ENCODE measurements at places on chromosomes 3 and 15.

- DNase-seq = no peak
Measured at GRCh38 chr3:38036286-38036685, 2.7 kb upstream of the DLEC1 start.

DNA sequence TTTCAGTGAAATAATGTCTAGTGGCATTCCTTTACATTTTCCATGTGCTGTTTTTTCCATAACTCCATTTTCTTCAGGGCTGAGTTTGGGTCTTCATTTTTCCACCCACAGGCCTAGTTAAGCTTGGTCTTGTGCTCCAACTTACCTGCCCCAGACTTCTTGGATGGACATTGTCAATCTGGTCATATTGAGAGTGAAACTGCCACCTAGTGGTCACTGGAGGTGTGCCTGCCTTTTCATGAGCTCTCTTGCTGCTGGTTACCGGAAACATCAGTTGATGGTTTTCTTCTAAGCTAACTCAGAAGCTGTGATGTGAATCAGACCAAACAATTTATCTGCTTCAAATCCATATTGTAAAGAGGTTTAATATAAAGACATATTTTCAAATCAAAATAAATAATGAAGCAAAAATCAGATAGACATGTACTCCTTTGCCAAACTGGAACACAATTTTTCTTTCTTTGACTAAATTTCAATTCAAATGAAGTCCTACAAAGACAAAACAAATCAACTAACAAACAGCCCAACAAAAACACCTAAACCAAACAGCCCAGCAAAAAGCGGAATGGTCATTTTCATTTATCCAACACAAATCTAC lies 135.1 kb upstream of the RASGRP1 start:
- no peak for DNase-seq

GRCh38 chr3:62562596-62562995 lies 189.2 kb upstream of the FEZF2 start:
- no peak for DNase-seq

- DNase-seq = no peak
Measured at GRCh38 chr3:188542196-188542595, 388.2 kb downstream of the LPP start.

DNA sequence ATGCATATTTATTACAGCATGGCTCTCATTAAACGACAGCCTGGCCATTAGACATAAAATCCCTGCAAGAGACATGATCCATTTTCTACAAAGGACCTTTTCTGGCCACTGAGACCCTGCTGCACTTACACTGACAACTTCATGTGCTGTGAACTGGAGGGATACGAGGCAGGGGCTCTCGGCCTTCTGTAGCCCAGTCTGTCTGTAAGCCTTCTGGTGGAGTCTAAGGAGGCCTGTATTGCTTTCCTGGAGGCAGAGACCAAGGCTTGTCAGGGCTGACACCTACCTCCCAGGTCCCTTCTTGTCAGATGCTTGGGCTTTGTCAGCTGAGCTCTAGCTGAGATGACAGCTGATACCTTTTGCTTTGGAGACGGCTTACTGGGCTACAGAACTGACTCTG lies 776.9 kb upstream of the ARPP21 start:
- no peak for DNase-seq

DNA sequence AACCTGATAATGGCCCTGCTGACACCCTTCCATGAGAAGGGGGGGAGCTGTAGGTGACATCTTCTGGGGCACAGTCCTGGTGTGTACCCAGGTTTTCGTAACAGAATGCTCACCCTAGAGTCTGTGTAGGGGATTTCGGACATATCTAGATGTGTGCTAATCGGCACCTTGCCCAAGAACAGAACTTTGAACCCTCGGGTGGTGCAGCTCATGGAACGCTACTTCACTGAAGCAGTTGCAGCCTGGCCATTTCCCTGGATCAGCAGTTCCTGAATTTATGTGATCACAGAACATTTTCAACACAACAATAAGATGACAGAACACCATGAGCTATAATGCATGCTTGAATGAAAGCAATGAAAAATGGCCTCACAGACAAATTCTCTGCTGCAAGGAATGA lies 57.5 kb upstream of the MUC13 start:
- no peak for DNase-seq

- DNase-seq = no peak
Measured at GRCh38 chr15:56732135-56732885, 999 bp downstream of the ZNF280D start.

- no peak for DNase-seq
Measured at GRCh38 chr3:159672728-159673688, 315.6 kb upstream of the IL12A start.

DNA sequence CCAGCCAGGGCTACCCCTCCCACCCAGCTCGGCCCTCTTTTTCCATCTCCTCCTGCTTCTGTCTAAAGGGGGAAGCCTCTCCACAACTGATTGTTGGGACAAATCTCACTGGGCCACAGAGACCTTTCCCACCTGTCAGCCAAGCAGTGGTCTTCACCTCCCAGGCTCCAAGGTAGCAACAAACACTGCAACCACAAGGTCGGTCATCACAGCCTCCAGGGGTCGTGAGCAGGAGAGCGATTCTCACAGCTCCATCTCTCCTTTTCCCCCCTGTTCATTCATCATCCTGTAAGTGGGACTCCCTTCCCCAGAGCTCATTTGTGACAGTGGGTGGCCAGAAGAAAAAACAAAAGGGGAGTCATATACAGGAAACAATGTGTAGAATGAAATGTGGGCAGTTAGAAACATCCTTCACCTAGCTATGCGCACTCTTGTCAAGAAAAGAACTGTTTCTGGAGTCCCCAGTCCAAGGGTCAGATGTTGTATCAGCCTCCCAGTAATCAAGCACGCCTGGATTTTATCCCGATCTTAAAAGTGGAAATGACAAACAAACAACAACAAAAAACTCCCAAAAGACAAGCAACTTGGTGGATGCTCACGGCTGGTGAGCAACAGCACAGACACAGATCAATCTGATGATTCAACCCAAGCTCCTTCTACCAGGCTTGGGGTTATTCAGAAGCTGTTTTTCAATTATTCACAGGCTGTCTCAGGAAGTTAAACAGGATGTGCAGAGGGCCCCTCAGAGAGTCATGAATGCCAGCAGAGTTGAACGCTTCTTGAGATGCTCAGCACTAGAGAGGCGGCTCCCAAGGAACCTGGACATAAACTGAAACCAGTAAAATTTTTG lies 22.4 kb downstream of the LYZL4 start:
- no peak for DNase-seq

DNA sequence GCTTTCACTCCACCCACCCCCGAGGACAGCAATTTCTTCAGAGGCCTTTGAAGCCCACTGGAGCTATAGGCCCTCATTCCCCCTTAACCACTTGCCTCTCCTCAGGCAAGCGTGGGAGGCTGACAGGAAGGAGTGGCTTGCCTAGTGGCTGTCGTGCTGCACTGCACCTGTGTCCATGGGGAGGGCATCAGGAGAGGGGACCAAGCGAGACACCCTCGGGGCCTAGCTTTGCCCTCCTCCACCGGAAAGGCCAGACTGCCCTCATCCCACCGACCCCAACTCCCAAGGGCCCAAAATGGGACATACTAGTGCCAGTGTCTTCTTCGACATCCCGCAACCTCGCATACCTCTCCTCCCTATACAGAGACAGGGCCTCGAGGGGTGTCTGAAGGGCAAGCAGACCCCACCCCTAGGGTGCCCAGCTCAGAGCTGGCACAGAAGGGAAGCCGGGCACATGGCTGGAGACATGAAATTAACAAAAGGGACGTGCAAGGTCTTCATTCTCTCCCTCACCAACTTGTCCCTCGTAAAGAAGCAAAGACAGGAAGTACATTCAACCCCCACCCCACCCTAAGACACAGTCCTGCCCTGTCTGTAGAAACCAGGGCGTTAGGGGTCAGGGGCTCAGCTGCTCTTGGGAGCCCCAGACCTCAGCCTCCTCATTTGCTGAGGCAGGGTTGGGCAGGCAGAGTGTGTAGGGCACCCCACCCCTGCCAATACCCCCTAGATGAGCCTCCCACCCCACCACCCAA lies 24.3 kb downstream of the VIPR1 start:
- DNase-seq = no peak

- no peak for DNase-seq
Measured at GRCh38 chr15:75842722-75843677, at the start of gene UBE2Q2. TSS of gene UBE2Q2 (plus strand) at chr15:75843447. CDS start at chr15:75843667, 220 bp downstream.

- no peak for DNase-seq
Measured at GRCh38 chr3:2921903-2922302, 188.3 kb downstream of the IL5RA start.

GRCh38 chr3:13483286-13483685 lies 3.2 kb downstream of the HDAC11 start:
- DNase-seq = no peak

- DNase-seq = no peak
Measured at GRCh38 chr3:145326666-145327065, 834.3 kb downstream of the PLOD2 start.

GRCh38 chr3:59284926-59285325 lies 235.1 kb upstream of the CFAP20DC start:
- no peak for DNase-seq

DNA sequence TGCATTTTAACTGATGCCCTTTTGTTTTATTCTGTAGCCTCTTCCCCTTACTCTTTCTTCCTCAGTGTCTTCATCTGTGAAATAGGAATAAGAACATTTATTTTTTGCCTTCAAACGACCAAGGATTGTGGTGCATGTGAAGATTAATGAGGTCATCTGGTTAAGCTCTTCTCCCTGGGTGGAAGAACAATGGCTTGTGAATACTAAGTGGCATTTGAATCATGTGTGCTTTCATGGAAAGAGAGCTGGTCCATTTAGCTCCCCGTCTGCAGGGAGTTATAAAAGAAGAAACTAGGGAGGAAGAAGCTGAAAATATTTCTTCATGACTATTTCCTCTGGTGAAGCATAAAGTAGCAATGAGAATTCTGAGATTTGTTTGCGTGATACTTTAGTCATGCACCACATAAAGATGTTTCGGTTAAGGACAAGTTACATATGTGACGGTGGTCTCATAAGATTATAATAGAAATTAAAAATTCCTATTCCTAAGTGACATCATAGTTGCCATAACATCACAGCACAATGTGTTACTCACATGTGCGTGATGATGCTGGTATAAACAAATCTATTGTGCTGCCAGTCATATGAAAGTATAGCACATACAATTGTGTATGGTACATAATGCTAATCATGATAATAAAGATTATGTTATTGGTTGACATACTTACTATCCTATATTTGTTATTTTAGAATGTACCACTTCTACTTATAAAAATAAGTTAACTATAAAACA lies 374.3 kb downstream of the RBMS3 start:
- no peak for DNase-seq

GRCh38 chr15:97745481-97746071 lies 214.9 kb upstream of the ARRDC4 start:
- no peak for DNase-seq

DNA sequence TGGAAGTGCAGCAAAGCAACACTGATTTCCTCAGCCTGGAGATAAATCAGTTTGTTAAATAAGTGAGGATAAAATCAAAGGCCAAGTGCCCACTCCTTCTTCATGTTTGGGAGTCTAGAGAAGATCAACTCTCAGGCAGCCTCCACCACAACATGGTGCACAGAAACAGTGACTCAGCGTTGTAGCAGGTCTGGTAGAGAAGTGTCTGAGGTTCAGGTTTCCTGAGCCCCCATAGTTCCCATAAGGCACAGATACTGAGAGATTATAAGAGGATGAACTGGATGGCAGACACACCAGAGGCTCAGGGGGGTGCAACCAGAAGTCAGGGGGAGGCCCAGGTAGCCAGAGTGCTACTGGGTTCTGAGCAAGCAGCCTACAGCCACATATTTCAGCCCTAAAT lies 166.7 kb downstream of the FRMD5 start:
- DNase-seq = no peak

- DNase-seq = no peak
Measured at GRCh38 chr3:40871394-40871793, 327.9 kb upstream of the CTNNB1 start.

DNA sequence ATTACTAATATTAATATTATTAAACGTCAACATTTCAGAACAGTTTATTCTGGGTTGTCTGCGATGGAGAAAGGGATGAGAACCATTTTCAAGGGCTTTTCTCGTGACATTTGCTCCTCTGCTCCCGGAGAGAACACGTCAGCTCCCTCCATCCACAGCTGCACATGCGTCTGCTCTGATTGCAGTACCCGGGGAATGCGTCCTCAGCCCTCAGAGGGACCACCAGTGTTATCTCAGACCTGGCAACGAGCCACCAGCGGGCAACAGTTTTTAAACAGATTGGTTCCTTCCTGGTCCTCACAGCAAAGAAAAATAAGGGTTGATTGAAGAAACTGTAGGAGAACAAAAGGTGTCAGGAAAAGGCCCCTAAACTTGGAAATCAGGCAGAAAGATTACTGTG lies 202.2 kb upstream of the ADAMTS9 start:
- no peak for DNase-seq

DNA sequence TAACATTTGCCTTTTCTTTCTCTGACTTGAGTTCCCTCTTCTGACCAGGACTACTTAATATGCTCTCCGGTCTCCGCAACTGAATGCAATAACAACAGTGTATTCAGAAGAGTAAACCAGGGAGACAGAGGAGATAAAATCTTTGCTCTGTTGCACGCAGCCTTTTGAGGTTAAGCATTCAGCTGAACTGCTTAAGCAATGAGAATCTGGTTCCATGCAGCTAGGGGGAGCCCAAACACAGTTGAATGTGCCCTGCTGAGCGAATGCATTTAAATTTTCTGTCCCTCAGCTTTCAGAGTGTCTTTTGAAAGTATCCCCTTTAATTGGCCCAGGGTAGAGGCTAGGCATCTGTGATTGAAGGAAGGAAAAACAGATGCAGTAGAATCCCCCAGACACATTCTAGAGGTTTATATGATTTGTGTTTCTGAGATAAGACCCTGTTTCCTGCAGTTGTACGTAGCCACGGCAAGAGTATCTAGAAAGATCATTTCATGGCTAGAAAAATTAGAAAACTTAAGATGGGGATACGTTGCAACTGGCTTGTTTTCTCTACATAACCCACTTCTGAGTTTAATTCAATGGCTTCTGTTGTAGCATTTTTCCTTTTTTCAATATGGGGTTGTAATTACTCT lies 309.6 kb downstream of the TUSC7 start:
- no peak for DNase-seq

DNA sequence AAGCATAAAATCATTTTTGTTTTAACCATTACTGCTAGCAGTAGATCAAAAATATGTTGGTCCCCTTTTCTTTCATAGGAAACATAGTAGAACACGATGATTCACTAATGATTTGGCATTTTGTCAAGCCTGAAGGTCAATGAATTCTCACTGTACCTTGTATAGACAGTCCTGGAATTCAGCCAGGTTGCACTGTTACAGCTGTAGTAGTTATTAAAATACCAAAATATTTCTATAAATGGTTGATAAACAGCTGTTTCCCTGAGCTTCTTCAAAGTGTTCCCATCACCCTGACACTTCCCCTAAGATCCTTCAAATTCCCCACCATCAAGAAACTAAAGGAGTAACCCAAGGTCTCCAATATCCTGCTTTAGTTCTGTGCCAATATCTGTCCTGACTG lies 200.9 kb downstream of the ATP8B4 start:
- no peak for DNase-seq

Data from esophagus squamous epithelium (tissue), 5 donors.